Spleen (tissue), 13 donors: ENCODE measurements at places on chromosomes 1 and 21. TPM values are rescaled to one million over a fixed set of nuclear protein-coding genes. Genes with fewer than 3 reads are reported as not detected.

GRCh38 chr1:14215151-14215550 lies 383.3 kb upstream of the KAZN start:
- no peak for DNase-seq
- no peaks in the 10 kb centered on the region for H3K27me3 ChIP-seq
- H3K36me3 ChIP-seq, result no peaks in the 10 kb centered on the region
- no peak overlapping the region for H3K4me3 ChIP-seq
- no peaks in the 10 kb centered on the region for H3K4me1 ChIP-seq

GRCh38 chr1:31658721-31659120 lies 14.0 kb upstream of the PEF1 start:
- H3K27ac ChIP-seq, result peak overlapping the region; percentile 61
- H3K4me3 ChIP-seq, result no peak overlapping the region
- peaks cover 8% of the 10 kb centered on the region for H3K27me3 ChIP-seq
- H3K4me1 ChIP-seq, result no peaks in the 10 kb centered on the region
- DNase-seq, result peak; percentile 37
- H3K36me3 ChIP-seq, result no peaks in the 10 kb centered on the region

The APCS gene
- not detected for polyA plus RNA-seq

DNA sequence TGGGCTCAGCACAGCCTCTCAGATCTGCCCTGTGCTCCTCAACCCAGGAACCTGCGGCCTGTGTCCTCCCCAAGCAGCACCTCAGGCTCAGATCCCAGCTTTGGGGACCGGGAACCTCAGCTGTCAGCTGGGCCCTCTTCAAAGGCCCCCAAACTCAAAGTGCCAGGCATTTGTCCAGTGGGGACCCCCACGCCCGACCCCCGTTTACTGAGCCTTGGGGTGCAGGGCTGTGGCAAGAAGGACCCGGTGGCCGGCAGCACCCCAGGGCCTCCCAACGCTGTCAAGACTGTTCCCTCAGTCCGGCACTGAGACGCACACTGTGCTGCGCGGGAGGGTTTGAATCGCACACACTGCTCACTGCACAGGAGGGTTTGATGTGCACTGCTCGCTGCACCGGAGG lies 35.0 kb downstream of the MORN1 start:
- H3K27ac ChIP-seq, result no peak overlapping the region
- no peaks in the 10 kb centered on the region for H3K4me1 ChIP-seq
- no peaks in the 10 kb centered on the region for H3K36me3 ChIP-seq
- peak; percentile 32 for DNase-seq
- H3K4me3 ChIP-seq, result no peak overlapping the region

The GPR61 gene
- polyA plus RNA-seq, result not detected

GRCh38 chr1:194161591-194161990 lies 975.2 kb upstream of the B3GALT2 start:
- no peak for DNase-seq
- H3K36me3 ChIP-seq, result no peaks in the 10 kb centered on the region
- no peak overlapping the region for H3K27ac ChIP-seq
- no peak overlapping the region for H3K4me3 ChIP-seq

- DNase-seq, result no peak
- no peak overlapping the region for H3K27ac ChIP-seq
- no peak overlapping the region for H3K4me3 ChIP-seq
Observed at GRCh38 chr1:115023593-115023992, 6.0 kb upstream of the TSHB start.
